H1 (cell line): ENCODE measurements at places on chromosomes 12 and 14. TPM values are rescaled to one million over a fixed set of nuclear protein-coding genes. Genes with fewer than 3 reads are reported as not detected.

DGLUCY gene
- 27.7 and 31.8 TPM in 2 replicates for total RNA-seq

WBP11 gene
- total RNA-seq: 122 and 134 TPM in 2 replicates

GZMH gene
- total RNA-seq: not detected in 2 replicates

BEST3 gene
- 0.17 TPM in 1 of 2 replicates, not detected in the other for total RNA-seq

ZDHHC22 gene
- 55.2 and 59.3 TPM in 2 replicates for total RNA-seq

CLEC1A gene
- not detected in 2 replicates for total RNA-seq

HSPB8 gene
- 11.7 TPM in 2 replicates for total RNA-seq

RIPK3 gene
- 0.39 and 0.55 TPM in 2 replicates for total RNA-seq

LRFN5 gene
- 4.7 and 5.4 TPM in 2 replicates for total RNA-seq

NID2 gene
- total RNA-seq: 6.1 and 6.9 TPM in 2 replicates

EXD2 gene
- 20.3 and 25.9 TPM in 2 replicates for total RNA-seq

ATP6V1D gene
- total RNA-seq: 76.3 and 76.8 TPM in 2 replicates

ASCL1 gene
- not detected in 2 replicates for total RNA-seq

RNASE11 gene
- total RNA-seq: not detected in 2 replicates

CCDC197 gene
- not detected in 2 replicates for total RNA-seq

NUDT4 gene
- 61.0 and 71.7 TPM in 2 replicates for total RNA-seq

FOXG1 gene
- 0.24 and 0.29 TPM in 2 replicates for total RNA-seq

EPYC gene
- total RNA-seq: not detected in 2 replicates

CKB gene
- total RNA-seq: 538 and 572 TPM in 2 replicates

TRIM9 gene
- total RNA-seq: 3.8 and 5.4 TPM in 2 replicates

BHLHE41 gene
- total RNA-seq: 1.6 and 3.4 TPM in 2 replicates

OTX2 gene
- 33.9 and 37.6 TPM in 2 replicates for total RNA-seq

HNRNPC gene
- 1,203 and 1,207 TPM in 2 replicates for total RNA-seq

ALG10B gene
- 3.2 and 4.6 TPM in 2 replicates for total RNA-seq

NANOG gene
- 229 and 231 TPM in 2 replicates for total RNA-seq

RNASE3 gene
- total RNA-seq: not detected in 2 replicates

FANCM gene
- 10.5 and 12.5 TPM in 2 replicates for total RNA-seq

TXNDC16 gene
- total RNA-seq: 14.3 and 15.3 TPM in 2 replicates

GALC gene
- total RNA-seq: 12.3 and 12.5 TPM in 2 replicates

ADCY6 gene
- total RNA-seq: 11.7 and 15.6 TPM in 2 replicates

ETFBKMT gene
- 1.1 and 1.7 TPM in 2 replicates for total RNA-seq

RHEBL1 gene
- total RNA-seq: 7.0 and 7.5 TPM in 2 replicates

SLC25A47 gene
- not detected in 2 replicates for total RNA-seq

PRIM1 gene
- 52.4 and 57.9 TPM in 2 replicates for total RNA-seq

DNAH10 gene
- total RNA-seq: 0.24 and 0.27 TPM in 2 replicates

TOGARAM1 gene
- 6.8 and 8.9 TPM in 2 replicates for total RNA-seq

CIROP gene
- total RNA-seq: not detected in 2 replicates

COQ10A gene
- 21.8 and 22.8 TPM in 2 replicates for total RNA-seq

TOMM20L gene
- total RNA-seq: not detected in 2 replicates

ENDOU gene
- not detected in 2 replicates for total RNA-seq

CLBA1 gene
- total RNA-seq: 2.1 and 2.4 TPM in 2 replicates

RASAL1 gene
- total RNA-seq: 5.0 and 6.4 TPM in 2 replicates

PTMS gene
- total RNA-seq: 444 and 486 TPM in 2 replicates

VPS37B gene
- 11.9 and 13.1 TPM in 2 replicates for total RNA-seq

LRTM2 gene
- not detected in 2 replicates for total RNA-seq

SLCO1B1 gene
- 0.13 TPM in 1 of 2 replicates, not detected in the other for total RNA-seq

VDR gene
- total RNA-seq: 0.34 and 0.65 TPM in 2 replicates

KRT73 gene
- not detected in 2 replicates for total RNA-seq

ZNF891 gene
- 3.1 TPM in 2 replicates for total RNA-seq

SERPINA12 gene
- total RNA-seq: not detected in 2 replicates

LRRK2 gene
- total RNA-seq: 0.13 and 0.19 TPM in 2 replicates

SIX6 gene
- total RNA-seq: not detected in 2 replicates

IL26 gene
- total RNA-seq: not detected in 2 replicates

PELI2 gene
- total RNA-seq: 25.7 and 28.8 TPM in 2 replicates
